ENCODE measurements at places on chromosomes 2 and 18. TPM values are rescaled to one million over a fixed set of nuclear protein-coding genes. Genes with fewer than 3 reads are reported as not detected.

GPR148 gene
- not detected for total RNA-seq

POTEJ gene
- total RNA-seq, result not detected

SFTPB gene
- total RNA-seq, result 0.32 TPM

GRCh38 chr2:26119521-26119920 lies 53.4 kb upstream of the GAREM2 start:
- DNase-seq, result no peak

GRCh38 chr18:22024924-22025323 lies 144.5 kb upstream of the GATA6 start:
- no peak for DNase-seq

DNA sequence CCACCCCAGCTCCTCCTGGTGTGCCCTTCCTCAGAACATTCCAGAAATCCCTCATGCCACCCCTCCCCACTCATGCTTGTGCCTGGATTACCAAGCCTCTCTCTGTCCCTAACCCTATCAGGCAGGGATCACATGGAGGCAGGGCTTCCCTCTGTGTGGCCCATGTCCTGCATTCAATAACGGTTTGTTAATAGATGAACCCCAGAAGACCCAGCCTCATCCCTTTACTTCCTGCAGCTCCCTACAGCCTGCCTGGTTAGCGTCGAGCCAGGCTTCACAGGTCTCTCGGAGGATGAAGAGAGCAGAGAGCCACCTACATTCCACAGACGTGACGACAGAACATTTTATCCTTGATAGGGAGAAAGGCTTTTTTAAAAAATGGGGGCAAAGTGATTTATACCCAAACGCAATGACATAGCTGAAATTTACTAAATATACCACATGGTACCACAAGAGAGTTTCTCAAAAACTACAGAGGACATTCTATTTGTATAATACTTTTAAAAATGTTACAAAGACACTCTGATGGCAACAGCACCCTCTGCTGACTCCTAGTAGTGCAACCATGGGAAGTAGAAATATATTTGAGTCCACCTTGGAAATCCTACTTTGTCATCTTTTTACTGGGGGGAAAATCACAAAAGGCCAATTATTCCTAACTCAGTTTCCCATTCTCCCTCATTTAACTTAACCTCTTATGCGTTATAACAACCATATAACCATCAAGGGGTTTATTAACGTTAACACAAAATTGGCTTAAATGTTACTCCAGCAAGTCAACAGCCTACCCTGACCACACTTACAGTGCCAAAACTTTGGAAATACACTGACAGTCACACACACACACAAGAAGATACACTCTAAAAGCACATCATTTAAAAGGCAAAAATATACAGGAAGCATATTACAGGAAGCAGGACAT lies 30.7 kb downstream of the FBXO15 start:
- peak; percentile 57 for DNase-seq

DNA sequence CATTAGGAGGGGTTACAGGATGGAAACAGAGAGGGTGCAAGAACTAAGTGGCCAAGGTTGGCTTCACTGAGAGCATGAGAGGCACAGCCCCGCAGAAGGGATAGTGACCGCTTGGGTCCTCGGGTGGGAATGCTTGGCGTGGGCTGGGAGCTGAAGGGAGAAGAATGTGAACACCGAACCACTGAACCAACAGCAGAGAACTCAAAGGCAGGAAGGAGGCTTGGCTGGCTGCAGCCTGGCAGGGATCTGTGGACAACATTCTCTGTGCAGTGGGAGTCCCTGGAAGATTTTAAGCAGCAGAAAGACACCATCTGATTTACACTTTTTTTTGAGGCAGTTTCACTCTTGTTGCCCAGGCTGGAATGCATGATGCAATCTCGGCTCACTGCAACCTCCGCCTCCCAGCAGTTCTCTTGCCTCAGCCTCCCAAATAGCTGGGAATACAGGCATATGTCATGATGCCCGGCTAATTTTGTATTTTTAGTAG lies 33.9 kb downstream of the SOWAHC start:
- DNase-seq, result no peak

GRCh38 chr2:219086196-219086595 lies 25.5 kb upstream of the IHH start:
- DNase-seq, result no peak

TMEM198 gene
- 6.3 TPM for total RNA-seq

MRO gene
- total RNA-seq, result not detected

ACVR1 gene
- 41.4 TPM for total RNA-seq

GRCh38 chr2:67214585-67215185 lies 182.4 kb upstream of the ETAA1 start:
- DNase-seq, result no peak

GNLY gene
- total RNA-seq, result not detected

DNA sequence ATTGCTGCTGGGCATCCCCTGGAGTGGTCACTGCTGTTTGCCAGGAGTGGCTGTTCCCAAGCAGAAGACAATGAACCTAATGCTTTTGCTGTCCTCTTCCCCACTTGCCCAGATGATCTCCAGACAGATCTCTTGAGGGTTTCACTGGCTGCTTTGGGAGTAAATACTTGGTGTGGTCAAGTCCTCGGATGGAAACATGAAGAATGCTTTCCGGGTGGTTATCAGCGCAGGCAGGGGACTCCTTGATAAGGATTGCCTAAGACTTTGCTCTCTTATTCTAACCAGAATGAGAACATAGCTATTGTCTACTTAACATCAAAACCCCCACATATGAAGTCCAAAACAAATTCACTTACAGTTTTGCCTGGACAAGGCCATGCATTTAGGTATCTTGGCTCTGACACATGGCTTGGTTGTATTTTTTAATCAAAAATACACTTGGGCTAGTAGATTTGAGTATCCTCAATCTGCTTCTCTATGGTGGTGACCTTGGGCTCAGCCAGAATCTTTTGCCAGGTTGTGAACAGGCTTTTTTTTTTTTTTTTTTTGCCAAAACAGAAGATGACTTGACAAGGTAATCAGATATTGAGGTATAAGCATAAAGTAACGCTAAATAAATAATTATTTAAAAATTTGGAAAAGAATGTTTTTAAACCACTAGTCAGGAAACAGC lies 34.8 kb upstream of the MYO3B start:
- DNase-seq, result no peak

- no peak for DNase-seq
These were observed 221.6 kb downstream of the MYCN start for GRCh38 chr2:16161768-16162490.

DNA sequence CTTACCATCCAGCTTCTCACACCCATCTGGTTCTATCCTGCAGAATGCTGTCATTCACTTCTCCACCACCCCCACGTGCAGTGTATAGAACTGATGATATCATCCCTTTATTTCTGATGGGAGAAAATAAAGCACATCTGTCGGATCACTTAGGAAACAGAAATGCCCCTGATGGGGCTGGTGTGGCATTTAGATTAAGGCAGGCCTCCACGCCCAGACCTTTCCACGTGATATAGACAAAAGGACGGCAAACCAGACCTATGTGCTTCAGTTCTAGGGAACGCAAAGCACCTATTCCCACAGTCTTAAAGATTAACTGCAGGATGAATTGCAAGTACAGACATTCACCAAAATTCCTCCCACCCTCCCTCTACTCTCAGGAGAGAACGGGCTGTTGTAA lies 27.6 kb upstream of the CABLES1 start:
- peak; percentile 51 for DNase-seq

DNA sequence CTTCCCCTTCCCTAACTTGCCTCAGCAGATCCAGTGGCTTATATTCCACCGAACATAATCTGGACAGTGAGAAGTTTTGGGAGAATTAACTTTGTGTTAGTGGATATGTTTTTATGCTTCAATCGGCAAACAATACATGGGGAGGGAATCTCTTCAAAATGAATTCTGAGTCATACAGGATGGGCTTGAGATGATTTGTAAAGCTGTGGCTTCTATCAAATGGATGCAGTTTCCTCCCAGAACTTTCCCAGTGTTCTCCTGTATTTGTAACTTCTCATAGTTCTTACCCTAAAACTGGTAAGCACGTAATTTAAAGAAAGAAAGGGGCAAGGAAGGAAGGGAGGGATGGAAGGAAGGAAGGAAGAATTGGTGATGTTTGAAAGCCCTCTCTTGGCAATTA lies 36.8 kb downstream of the PDCL3 start:
- no peak for DNase-seq

GRCh38 chr2:5674026-5674340 lies 18.2 kb upstream of the SOX11 start:
- no peak for DNase-seq

FLACC1 gene
- 1.1 TPM for total RNA-seq

DNA sequence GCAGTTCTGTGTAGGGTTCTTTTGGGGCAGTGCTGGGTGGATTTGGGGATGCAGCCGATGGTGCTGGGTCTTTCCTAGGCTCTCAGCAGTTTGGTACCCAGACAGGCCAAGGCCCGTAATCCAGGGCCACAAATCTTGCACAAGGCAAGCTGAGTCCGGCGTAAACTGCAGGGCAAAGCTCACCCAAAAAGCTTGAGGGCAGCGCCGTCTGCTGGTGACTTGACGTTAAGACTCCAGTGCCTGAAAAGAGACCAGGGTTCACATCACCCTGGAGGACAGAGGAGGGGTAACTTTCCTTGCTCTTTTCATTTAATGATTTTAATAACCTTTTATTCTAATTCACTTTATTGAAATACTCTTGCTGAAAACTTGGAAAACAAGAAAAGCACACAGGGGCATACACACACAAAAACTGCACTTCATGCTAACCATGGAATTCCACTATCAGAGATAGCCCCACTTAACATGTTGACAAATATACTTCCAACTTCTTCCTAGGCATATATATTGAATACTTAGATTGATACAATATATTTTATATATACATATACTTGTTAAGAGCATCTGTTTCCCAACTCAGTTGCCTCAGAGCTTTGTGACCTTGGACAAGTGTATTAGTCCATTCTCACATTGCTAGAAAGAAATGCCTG lies 38.9 kb downstream of the CNGA3 start:
- peak; percentile 84 for DNase-seq

- DNase-seq, result no peak
These were observed 23.7 kb upstream of the ACKR3 start for GRCh38 chr2:236545814-236546480.

VIL1 gene
- total RNA-seq, result not detected

Measured in MCF 10A (cell line).